ENCODE measurements at places on chromosomes 4 and X.
A peak's percentile ranks its signal among the peaks of the same experiment; 100 is the strongest.

GRCh38 chr4:3436798-3437581 lies 4.8 kb upstream of the HGFAC start:
- DNase-seq: no peak

DNA sequence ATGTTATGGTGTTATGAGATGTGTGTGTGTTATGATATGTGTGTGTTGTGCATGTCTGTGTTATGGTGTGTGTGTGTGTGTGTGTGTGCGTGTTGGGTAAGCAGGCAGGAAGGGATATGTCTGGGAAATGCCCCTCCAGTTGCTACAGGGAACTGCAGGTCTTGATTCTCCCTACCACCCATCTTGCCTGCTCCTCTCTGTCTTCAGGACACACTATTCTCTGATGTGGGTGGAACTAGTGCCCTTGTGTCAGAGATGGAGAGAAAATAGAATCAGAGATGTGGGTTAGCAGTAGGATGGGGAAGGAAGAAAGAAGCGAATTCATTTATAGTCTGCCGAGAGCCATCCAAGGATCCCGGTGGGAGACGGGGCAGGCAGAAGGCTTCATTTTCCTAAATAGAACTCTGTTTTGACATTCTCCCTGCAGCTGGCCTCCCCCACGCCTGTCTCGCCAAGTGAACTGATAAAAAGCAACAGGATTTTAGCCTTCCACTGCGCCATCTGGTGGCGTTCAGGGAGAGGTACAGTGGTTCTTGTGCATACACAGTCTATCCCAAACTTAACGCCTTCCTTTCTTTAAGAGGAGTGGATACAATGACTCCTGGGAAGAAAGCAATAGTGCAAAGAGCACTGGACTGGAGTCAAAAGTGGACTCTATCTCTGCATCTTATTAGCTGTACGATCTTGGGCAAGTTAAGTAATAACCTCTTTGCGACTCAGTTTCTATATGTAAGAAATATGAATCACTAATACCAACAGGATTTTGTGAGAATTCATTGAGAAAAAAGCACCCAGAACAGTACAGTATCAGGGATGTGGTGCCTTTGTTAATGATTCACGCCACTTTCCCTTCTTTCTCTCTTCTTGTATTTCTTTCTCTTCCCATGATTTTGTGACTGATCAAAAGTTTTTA lies 14.1 kb upstream of the MGST2 start:
- peak; percentile 53 for DNase-seq

GRCh38 chr4:162761965-162762364 lies 404.7 kb downstream of the NAF1 start:
- no peak for DNase-seq

- no peak for DNase-seq
Measured at GRCh38 chr4:124414276-124415040, 298.1 kb downstream of the ANKRD50 start.

GRCh38 chr4:40292313-40292759 lies 42.8 kb upstream of the CHRNA9 start:
- DNase-seq: no peak

- DNase-seq: no peak
Measured at GRCh38 chr4:6365545-6366086, 96.0 kb downstream of the WFS1 start.

DNA sequence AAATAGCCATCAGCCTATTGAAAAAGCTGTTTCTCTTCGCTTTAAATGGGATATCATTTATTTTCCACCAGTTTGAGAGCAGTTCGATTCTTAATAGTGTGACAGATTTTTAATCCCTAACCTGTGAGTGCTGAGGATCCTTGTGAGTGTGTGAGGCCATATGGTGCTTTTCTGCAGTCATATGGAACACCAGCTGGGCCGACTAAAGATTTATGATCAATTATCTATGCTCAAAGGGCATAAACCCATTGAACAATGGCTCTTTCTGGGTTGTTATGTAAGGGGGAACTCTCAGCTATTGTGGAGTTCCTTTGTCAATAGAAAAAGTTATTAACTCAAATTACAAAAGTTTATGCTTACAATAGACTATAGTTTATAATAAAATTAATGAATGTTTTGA lies 1003.6 kb downstream of the FAT4 start:
- DNase-seq: no peak

- DNase-seq: no peak
Measured at GRCh38 chrX:10390187-10390586, 230.2 kb downstream of the MID1 start.

DNA sequence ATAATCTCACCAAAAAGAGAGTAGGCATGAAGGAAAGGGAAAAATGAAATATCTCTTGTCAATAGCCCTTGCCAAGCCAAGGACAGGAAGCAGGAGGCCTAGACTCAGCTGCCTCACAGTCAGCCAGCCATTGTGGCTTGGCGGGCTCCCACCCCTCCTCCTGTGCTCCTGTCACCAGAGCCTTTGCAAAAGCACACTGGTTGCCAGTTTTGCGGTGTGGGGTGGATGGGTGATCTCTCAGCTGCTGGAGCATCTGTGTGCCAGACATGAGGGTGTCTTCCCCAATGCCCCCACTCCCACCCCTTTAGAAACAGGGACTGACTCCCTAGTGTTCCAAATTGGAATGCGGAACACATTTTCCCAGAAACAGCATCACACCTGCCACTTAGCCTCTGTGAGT lies 26.1 kb downstream of the ARHGEF6 start:
- no peak for DNase-seq

GRCh38 chrX:63426519-63426918 lies 75.4 kb upstream of the SPIN4 start:
- DNase-seq: no peak

DNA sequence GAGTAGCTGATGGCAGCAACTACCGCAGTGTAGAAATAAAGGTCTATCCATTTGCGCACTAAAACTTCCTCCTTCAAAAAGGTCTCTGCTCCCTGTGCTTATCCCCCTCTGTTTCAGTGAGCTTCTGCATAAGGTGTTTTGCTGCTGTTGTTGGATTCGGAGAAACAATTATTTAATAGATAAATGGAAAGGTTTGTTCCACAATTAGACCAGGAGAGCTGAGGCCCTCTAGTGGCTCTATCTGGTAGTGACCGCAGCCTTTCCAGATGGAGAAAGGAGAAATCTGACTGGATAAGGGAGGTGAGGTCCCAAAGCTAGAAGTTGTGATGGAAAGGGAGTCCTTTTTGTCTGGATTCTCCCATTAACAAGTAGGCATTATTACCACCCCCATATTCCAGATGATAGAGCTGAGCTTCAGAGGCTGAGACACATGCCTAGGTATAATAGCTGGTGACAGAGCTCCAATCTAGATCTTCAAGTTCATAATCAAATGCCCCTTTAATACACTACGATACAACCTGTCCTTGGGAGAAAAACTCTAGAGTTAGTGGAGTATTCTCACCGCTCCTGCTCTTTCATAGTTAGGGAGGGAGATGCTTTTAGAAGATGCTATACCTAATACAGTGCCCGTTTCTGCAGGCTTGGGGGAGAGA lies 5.1 kb upstream of the GABRQ start:
- DNase-seq: peak; percentile 2

DNA sequence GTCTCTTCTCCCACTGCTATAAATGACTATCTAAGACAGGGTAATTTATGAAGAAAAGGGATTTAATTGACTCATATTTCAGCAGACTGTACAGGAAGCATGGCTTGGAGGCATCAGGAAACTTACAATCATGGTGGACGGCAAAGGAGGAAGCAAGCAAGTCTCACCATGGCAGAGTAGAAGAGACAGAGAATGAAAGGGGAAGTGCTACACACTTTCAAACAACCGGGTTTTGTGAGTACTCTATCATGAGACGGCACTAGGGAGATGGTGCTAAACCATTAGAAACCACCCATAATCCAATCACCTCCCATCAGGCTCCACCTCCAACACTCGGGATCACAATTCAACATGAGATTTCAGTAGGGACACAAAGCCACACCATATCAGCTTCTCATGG lies 11.1 kb downstream of the UBE2NL start:
- DNase-seq: no peak

DNA sequence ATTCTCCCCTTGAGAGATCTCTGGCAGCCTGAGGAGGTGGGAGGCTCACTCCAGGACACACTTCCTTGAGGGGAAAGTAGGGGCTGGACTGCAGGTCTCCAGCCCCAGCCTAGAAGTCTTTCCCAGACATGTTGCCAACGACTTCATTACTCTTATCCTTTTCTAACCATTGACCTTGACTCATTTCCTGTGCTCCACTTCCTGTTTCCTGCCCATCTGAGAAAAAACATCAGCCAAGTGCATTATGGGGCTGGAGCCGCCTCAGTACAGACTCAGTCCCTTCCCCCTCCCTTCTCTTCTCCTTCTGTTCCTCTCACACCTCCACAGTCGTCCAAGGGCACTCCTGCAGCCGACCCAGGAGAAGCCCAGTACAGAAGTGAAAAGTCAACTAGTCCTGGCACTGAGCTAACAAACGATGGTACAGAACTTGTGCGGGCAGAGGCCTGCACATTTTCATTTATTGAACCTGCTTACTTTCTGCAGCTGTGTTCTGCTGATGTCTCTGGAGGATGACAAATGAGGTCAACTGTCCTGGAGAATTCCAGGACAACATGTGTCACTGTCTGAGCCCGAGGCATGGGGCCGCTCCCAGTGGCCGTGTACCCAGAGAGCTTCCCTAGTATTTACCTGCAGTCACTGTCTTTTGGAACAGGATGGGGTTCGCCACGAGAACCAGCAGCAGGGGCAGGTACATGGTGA lies 20.1 kb downstream of the GPR143 start:
- no peak for DNase-seq

DNA sequence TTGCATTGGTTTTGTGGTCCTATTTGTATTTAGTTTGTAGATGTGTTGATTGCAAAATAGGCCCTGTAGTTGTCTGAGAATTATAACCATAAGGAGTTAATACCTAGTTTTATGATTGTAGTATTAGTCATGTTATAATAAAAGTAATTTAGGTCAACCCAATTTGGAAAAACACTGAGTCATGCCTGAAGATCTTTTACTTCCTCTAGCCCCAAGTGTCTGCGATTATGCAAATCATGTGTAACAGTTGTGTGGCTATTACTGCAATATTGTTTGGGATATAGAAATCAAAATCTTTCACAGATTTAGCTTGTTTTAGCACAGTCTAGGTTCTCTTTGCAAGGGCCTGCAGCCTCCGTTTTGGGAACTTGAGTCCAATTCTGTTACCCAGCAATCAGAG lies 12.6 kb downstream of the SRD5A3 start:
- no peak for DNase-seq

DNA sequence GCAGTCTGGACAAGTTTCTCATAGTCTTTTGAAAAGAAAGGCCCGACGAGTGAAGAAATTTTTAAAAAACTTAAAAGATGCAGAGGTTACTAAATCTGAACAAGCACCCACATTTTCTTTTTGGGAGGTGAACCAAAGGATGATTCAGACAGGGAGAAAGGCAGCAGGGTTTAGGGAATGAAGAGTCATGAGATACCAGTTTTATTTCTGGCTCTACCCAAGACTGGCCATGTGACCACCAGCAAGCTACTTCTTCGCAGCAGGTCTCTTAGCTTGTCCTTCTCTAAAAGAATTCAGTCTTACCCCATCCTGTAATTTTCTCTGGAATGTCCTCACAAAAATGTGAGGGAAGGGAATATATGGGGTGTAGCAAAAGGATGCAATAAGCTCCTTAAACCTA lies 37.6 kb downstream of the AMOT start:
- DNase-seq: no peak

GRCh38 chr4:162732876-162733275 lies 433.8 kb downstream of the NAF1 start:
- DNase-seq: no peak

- DNase-seq: no peak
Measured at GRCh38 chrX:95055991-95056390, 1382.0 kb downstream of the FAM133A start.

All from stimulated activated CD4-positive, alpha-beta T cell treated with anti-CD3 and anti-CD28 coated beads, TNF-alpha, amount 100 ng/mL, for 24 hours (primary cell).